Fibroblast of lung (primary cell): ENCODE measurements at places on chromosomes 12 and 14.

- DNase-seq, result no peak
Measured at GRCh38 chr14:70827347-70827746, 18.0 kb upstream of the MAP3K9 start.

DNA sequence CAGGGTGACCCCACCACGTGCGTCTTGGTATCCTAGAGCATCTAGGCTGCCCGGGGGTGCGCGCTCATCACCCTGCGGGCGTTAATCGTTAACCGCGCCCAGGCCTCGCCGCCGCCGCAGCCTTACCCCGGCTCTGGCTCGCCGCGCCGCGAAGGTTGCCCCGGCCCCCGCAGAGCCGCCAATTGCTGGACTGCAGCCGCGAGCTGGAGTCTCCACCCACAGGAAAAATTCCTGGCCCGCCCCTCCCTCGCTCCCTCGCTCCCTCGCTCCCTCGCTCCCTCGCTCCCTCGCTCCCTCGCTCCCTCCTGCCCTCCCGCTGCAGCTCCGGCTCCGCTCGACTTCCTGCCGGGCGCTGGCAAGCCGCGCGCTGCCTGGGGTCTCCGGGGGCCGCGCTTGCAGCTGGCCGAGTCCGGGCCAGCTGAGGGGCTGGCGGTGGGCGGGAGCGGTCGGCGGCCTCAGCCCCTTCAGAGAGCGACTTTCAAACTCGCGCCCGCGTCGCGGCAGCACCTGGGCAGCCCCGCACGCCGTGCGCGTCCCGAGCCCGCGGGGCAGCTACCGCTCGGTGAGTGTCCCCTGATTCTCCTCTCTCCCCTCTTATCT, at the start of gene PLEKHG3:
Gene PLEKHG3 (plus strand): TSS at position 282 of the 600 bp plus-strand sequence. CDS start 23,208 bp downstream, outside the sequence.
- DNase-seq, result peak; percentile 51

DNA sequence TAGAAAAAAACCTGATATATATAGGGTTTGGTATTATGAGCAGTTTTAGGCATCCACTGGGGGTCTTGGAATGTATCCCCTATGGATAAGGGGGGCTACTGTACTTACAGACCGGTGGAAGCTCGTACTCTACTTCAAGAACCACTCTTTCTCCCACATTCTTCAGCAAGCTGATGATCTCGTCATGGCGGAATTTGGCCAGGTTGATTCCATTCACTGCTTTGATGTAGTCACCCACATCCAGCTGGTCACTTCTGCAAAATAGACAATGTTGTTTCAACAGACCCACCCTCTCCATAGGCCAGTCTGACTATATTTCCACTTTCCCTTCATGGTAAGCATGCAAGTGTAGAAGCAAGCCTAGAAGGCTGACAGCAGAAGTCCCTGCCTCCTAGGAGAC, 139.9 kb downstream of the GRIP1 start:
- peak; percentile 65 for DNase-seq

GRCh38 chr12:95385246-95386035, 88.5 kb upstream of the METAP2 start:
- peak; percentile 77 for DNase-seq

GRCh38 chr12:90216815-90217214, 508.2 kb upstream of the ATP2B1 start:
- DNase-seq, result no peak

- peak; percentile 60 for DNase-seq
Measured at GRCh38 chr12:28578833-28579252, 388.6 kb downstream of the CCDC91 start.

DNA sequence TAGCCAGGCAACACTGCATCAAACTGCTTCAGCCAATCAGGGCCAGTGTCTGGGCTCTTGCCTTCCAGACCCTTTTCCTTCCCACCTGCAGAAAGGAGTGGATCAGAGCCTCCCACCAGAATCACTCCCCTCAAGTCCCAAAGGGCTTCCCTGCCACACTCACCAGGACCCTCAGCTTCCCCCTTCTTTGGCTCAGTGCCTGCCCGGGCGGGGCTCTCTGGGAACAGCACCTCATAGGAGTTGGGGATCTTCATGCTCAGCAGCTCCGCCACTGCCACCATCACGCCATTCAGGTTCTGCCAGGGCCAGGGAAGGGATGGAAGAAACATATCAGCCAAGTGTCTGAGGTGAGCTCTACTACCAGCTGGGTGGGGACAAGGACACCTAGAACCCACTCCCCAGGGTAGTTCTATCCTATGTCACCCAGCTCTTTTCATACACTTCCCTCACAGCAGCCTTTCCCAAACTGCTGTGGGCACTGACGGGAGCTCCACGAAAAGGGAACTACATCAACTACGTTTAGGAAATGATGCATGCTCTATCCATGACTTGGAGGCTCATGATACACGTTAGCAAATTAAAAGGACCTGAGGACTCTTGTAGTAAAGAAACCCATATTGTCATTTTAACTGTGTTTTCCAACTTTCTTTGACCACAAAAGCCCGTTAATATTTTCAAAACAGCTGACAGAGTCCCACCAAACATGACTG, 9.4 kb upstream of the PRKAG1 start:
- DNase-seq, result no peak

DNA sequence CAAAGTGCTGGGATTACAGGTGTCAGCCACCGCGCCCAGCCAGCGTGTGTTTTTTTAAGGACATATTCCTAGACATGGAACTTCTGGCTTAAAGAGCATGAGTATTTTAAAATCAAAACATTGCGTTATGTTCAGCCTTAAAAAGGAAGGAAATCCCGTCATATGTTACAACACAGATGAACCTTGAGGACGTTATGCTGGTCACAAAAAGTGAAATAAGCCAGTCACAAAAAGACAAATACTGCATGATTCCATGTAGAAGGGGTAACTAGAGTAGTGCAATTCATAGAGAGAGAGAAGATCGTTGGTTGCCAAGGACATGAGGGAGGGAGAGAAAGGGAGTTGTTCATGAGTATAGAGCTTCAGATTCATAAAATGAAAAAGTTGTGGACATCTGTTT, 53.9 kb downstream of the ACACB start:
- DNase-seq, result no peak

DNA sequence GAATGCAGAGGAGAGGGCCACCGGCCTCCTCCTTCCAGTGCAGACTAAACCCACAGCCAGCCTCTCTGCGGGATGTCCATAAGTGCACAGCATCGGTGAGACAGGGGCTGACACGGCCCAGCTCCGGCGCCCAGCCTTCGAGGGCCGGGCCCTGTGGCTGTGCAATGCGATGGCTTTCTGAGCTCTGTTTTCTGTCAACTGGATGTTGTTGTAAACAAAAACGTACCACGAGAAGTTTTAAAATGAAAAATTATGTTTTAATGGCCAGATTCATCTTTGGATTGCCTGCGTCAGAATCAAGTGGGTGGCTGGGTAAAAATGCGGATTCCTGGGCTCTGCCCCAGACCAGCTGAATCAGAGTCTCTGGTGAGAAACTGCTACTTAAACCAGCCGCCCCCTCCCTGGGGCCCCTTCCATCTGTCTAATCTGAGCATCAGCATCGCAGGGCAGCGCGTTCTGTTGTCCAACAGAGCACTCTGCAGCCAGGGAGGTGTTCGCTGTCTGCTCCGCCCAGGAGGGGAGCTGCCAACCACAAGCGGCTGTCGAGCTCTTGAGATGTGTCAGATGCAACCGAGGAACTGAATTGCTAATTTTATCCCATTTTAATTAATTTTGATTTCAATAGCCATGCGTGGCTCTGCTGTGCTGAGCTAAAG, 133.4 kb downstream of the RFLNA start:
- peak; percentile 82 for DNase-seq

DNA sequence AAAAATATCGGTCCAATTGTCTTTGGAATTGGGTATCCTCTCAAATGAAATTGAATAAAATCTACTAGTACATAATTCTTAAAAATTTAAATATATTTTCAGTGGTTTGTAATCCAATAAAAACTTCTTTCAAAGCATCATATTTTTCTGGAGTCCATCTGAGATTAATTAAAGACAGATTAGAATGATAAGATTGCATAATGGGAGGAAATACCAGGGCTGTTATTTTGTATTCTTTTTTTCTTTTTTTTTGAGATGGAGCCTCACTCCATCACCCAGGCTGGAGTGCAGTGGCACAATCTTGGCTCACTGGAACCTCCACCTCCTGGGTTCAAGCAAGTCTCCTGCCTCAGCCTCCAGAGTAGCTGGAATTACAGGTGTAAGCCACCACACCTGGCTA, 103.8 kb downstream of the TMTC3 start:
- no peak for DNase-seq

- DNase-seq, result no peak
Measured at GRCh38 chr14:93044121-93044520, 71.6 kb downstream of the ITPK1 start.

DNA sequence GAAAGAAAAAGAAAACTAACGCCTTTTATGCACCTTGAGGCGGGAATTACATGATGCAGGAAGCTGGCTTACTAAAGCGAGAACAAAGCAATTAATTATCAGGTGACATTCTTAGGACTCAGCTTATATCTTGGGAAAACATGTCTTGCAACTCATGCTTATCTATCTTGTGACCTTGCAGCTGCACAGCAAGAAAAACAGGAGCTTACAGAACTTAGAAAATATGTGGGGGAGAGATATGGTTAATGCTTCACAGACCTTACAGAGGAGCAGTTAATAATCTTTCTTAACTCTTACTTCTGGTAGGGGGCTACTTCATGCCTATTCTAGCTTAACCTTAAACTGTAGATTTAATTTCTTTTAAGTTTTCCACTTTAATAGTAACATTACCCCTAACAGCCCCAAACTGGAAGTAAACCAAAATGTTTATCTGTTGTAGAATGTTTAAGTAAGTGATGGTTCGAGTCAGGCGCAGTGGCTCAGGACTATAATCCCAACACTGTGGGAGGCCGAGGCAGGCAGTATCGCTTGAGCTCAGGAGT, 13.2 kb upstream of the OR11G2 start:
- DNase-seq, result no peak

DNA sequence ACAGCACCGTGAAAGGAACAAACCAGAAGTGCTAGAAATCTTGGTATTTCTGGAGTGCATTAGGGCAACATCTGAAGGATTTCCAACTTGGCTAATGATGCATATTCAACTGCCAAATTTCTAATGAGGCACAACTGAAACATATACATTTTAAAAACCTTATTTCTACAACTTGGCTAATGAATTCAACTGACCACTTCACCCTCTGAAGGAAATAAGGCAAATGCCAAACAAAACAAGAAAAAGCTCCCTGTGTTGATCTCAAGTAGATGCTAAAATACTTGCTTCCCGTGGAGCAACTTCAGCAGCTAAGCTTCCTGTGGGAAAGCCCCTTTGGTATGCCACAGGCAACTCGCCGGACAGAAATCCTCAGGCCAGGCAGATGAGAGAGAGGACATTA, 167.1 kb downstream of the TTC7B start:
- DNase-seq, result peak; percentile 75

GRCh38 chr12:71872401-71872800, 32.8 kb downstream of the TBC1D15 start:
- DNase-seq, result no peak

GRCh38 chr14:53547593-53547992, 394.5 kb upstream of the DDHD1 start:
- no peak for DNase-seq

- DNase-seq, result no peak
Measured at GRCh38 chr14:58832095-58832521, 194.3 kb downstream of the DACT1 start.

GRCh38 chr14:65354715-65355114, 57.8 kb upstream of the FUT8 start:
- no peak for DNase-seq
